Adrenal gland (tissue), 19 donors: ENCODE measurements at places on chromosomes 12 and 14. TPM values are rescaled to one million over a fixed set of nuclear protein-coding genes. Genes with fewer than 3 reads are reported as not detected.

NACA gene
- polyA plus RNA-seq, result 1,809 TPM

STAC3 gene
- 2.0 TPM for polyA plus RNA-seq

FGF6 gene
- polyA plus RNA-seq, result not detected

TPH2 gene
- polyA plus RNA-seq, result not detected

PARPBP gene
- 2.8 TPM for polyA plus RNA-seq

KCNMB4 gene
- 15.1 TPM for polyA plus RNA-seq

CLEC4C gene
- not detected for polyA plus RNA-seq

ANKRD33 gene
- polyA plus RNA-seq, result not detected

LMBR1L gene
- polyA plus RNA-seq, result 136 TPM

L3HYPDH gene
- 15.8 TPM for polyA plus RNA-seq

PTPRO gene
- polyA plus RNA-seq, result 0.74 TPM

INSM2 gene
- 0.48 TPM for polyA plus RNA-seq

ACSM4 gene
- polyA plus RNA-seq, result not detected

TRIM9 gene
- polyA plus RNA-seq, result 2.3 TPM

REP15 gene
- 5.2 TPM for polyA plus RNA-seq

CPM gene
- polyA plus RNA-seq, result 13.3 TPM

PIK3C2G gene
- polyA plus RNA-seq, result 0.40 TPM

C12orf50 gene
- 0.16 TPM for polyA plus RNA-seq

SPRYD4 gene
- 3.2 TPM for polyA plus RNA-seq

SERPINA12 gene
- polyA plus RNA-seq, result not detected

PHC1 gene
- polyA plus RNA-seq, result 14.8 TPM

RERG gene
- polyA plus RNA-seq, result 39.3 TPM

C14orf39 gene
- 0.24 TPM for polyA plus RNA-seq

CRIP1 gene
- 80.3 TPM for polyA plus RNA-seq

PLA2G1B gene
- 4.0 TPM for polyA plus RNA-seq

RFX4 gene
- not detected for polyA plus RNA-seq
